NCI-H1092 (cell line): ENCODE measurements at places on chromosomes 6 and 20.

- no peak for DNase-seq
These were observed 5.1 kb upstream of the POPDC3 start for GRCh38 chr6:105184921-105185320.

DNA sequence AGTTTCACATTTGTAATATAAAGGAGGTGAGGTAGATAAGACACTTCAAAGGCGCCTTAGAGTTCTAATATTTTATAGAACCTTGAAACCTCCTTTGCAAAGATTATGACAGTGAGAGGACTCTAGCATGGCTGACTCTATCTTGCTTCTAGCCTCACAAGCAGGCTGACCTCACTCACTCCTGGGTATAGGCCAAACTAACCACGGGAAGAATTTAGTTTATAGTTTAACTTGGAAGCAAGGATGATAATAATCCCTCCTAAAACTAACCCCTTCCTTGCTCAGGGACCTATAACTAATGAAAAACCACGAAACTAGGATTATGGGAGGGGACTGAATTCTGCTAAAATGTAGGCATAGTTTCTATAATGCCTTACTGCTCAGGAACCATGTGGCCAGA, 84.3 kb downstream of the FILIP1 start:
- no peak for DNase-seq

- no peak for DNase-seq
These were observed 115.1 kb upstream of the SPTLC3 start for GRCh38 chr20:12893653-12894052.

DNA sequence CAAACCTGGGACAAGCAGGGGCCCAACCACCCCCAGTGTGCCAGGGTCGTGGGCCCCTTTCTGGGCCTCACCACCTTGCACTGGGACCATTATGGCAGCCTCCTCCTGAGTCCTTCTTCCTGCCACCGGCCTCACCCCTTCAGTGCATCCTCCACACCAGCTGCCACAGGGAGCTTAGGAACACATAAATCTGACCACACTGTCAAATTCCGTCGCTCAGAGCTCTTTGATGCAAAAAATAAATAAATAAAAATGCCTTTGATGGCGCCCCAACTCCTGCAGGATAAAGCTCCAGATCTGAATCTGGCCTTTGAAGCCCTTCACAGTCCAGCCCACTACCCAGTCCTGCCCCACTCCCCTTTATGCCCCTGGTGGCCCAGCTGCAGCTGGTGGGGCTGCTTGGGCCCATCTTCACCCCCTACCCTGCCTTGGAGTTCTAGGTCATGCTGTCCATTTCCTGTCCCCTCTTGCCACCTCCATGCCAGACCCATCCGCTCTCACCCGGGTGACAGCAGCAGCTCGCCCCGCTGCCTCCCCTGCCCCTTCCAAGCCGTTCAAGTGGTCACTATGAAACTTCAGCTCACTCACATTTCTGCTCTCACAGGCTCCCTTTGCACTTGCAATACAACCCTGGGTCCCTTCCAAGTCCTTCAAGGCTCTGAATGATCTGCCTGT, 16.0 kb downstream of the MYH7B start:
- DNase-seq = no peak

GRCh38 chr6:138945354-138945753, 42.7 kb downstream of the REPS1 start:
- DNase-seq = no peak

- no peak for DNase-seq
These were observed 426.9 kb upstream of the JARID2 start for GRCh38 chr6:14819001-14819400.

DNA sequence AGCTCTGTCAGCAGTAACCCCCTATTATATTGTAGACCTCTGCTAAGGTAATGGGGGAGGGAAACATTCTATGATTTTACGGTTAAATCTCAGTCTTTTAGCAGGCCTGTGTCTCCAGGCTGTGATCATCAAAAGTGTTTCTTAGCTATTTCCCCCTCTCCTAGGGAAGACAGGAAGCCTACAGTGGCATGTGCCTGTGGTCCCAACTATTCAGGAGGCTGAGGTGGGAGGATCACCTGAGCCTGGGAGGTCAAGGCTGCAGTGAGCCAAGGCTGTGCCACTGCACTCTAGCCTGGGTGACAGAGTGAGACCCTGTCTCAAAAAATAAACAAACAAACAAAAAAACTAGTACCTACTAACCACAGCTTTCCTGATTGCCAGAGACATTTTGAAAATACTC, 67.9 kb downstream of the DNAAF9 start:
- no peak for DNase-seq

DNA sequence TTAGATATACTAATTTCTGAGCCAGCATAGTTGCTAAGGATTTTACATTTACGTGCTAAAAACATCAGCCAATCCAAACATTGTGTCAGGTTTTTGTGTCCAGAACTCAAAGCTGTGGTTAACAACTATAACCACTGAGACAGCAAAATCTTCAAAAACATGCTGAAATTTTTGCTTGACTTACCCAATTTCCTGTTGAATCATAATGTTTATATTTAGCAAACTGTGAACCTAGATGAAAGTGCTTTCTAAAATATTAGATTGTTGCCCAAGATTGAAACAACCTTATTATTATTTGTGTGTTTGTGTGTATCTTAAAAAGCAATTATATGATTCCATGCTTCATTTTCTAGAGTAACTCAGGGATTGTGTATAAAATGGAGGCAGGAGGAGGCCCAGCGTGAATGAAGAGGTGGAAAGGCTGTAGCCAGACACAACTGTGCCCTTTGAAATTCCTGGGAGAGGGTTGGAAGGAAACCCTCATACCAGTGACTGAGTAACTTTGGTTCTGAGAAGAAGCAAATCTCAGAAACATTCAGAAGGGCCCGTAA, 48.0 kb downstream of the ARMC2 start:
- no peak for DNase-seq

- no peak for DNase-seq
These were observed 162.0 kb upstream of the SOX4 start for GRCh38 chr6:21431526-21431925.

DNA sequence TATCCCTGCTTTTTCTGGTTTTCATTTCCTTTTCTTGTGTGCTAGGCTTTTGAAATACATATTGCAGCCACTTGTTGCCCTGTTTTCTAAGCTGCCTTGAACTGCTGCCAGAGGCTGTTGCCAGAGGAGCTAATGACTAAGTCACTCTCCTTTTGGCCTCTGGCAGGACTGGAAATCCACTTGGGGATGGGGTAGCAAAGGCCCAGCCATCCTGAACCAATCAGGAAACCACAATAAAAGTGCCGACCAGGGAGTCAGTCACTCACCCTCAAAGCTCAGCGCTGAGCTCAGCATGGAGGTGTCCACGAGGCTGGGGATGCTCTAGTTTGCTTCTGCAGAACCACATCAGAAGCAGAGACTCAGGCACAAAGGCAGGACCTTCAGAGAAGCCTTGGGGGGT, 813.0 kb downstream of the DHX35 start:
- peak; percentile 37 for DNase-seq

DNA sequence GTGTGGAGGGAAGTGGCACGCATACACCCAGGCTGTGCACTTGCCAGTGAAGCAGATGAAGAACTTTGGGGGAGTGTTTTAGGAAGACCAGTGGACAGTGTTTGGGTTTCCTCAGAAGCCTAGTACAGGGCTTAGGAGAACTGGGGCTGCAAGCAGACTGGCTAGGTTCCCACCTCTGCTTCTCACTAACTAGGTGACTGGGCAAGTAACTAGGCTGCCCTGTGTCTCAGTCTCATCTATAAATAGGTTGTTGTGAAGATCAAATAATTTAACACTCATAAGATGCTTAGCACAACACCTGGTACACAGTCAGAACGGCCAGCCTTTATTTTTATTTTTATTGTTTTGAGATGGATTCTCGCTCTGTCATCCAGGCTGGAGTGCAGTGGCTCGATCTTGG, 312.1 kb downstream of the CDH26 start:
- no peak for DNase-seq

GRCh38 chr6:168612586-168612985, 171.6 kb downstream of the SMOC2 start:
- no peak for DNase-seq

GRCh38 chr6:6588064-6588923, at the start of gene LY86:
TSS of gene LY86 (plus strand) at chr6:6588720. CDS start at chr6:6588735, 15 bp downstream.
- DNase-seq = no peak

DNA sequence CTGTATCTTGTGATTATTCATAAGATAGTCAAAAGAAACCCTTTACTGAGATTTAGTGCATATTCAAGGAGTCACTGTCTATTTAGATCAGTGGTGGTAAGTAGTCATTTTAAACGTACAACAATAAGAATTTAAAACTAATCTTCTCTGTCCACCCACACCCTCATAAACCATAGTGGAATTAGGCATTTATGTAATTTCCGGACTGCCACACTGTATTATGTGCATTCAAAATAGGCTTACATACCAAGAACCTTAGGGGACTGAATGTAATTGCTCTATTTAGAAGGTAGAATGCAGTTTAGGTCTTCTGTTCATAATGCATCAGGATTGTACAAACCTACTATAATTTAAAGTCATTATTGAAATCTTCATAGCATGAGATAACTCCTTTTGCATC, 685.4 kb downstream of the TENT5A start:
- no peak for DNase-seq

GRCh38 chr6:79403086-79403485, 134.1 kb downstream of the LCA5 start:
- DNase-seq = no peak

GRCh38 chr6:45816674-45817297, 198.9 kb downstream of the CLIC5 start:
- DNase-seq = no peak

GRCh38 chr6:150269130-150269856, 99.5 kb upstream of the IYD start:
- no peak for DNase-seq

GRCh38 chr6:147507162-147508041, 1.1 kb upstream of the SAMD5 start:
- no peak for DNase-seq

DNA sequence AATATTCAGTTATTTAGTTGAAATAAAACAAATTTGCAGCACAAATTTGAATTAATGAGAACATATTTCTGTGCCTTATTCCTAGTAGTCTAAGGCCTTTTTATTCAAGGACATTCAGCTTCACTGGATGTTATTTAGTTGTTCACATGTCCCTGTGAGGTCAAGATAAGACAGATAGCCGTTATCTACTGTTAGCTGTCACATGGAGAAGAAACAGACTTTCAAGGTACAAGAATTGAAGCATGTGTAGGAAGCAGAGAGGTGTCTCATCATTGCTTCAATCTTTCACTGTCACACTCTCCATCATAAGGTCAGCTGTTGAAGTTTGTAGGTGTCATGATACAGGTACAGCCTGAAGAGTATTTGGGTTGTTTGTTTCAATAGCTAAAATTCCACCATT, 112.9 kb upstream of the JAG1 start:
- no peak for DNase-seq

- DNase-seq = no peak
These were observed 23.0 kb upstream of the RBPJL start for GRCh38 chr20:45283551-45284057.

- DNase-seq = no peak
These were observed 7.1 kb upstream of the DUSP22 start for GRCh38 chr6:285030-285771.

- no peak for DNase-seq
These were observed 3.4 kb downstream of the CLPSL1 start for GRCh38 chr6:35784200-35784599.

DNA sequence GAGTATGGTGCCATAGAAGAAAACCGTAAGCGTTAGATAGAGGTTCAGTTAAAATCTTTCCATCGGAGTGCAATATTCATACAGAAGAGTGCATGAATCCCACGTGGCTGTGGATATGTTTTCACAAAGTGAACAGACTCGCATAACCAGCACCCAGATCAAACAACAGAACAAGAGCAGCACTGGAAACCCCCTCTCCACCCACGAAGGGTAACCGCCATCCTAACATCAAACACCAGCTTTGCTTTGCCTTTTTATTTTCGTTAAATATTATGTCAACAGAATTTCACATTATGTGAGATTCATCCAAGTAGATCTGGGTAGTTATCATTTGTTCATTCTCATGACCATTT, 4.7 kb downstream of the GTSF1L start:
- no peak for DNase-seq

DNA sequence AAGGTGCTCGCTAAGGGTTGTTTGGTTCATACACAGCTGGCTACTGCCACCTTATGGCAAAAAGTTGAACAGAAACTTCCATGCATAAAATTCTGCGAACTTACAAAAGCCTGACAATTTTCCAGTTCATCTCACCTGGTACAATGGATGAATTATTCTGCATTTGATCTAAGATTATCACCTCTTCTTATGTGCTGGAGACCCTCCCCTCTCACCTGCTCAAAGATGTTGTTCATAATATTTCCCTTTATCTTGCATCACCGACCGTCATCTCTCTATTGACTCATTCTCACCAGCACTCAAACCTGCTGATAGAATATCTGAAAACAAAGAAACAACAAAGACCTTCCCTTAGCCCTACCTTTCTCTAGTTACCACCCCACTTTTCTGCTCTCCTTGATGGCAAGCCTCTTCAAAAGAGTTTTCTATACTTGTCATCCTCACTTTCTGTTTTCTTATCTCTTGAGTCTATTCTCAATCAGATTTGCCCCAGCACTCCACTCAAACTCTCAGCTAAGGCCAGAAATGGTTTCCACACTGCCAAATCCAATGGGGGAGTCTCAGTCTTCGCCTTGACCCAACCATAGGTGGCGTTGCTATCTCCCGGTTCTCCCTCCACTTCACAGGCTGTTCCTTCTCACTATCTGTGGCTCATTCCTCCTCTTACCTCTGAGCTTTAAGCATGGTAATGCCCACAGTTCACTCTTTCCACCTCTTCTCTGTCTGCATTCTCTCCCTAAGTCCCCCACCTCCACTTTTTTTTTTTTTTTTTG, 25.8 kb downstream of the SNRNP48 start:
- DNase-seq = no peak

DNA sequence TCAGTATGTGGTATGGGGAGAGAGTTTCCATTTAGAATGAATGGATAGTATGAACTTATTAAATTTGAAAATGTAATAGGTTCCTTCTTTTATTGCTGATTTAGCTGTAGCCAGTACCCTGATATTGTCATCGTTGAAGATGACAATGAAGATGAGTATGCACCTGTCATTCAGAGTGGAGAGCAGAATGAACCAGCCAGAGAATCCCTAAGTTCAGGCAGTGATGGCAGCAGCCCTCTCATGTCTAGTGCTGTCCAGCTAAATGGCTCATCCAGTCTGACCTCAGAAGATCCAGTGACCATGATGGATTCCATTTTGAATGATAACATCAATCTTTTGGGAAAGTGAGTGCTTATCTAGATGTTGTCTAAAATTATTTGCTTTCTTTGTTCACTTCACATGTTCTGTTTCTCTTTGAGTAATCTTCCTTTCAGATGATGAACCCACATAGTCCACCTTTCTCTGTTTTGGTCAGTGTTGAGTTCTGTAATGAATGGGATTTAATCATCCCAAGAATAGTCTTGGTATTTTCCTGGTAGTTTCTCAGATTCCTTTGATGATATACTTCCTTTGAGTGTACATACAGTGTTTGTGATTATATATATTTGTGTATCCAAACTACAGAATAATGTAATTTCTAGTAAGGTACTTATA, 23.3 kb downstream of the HSF2 start:
- no peak for DNase-seq

DNA sequence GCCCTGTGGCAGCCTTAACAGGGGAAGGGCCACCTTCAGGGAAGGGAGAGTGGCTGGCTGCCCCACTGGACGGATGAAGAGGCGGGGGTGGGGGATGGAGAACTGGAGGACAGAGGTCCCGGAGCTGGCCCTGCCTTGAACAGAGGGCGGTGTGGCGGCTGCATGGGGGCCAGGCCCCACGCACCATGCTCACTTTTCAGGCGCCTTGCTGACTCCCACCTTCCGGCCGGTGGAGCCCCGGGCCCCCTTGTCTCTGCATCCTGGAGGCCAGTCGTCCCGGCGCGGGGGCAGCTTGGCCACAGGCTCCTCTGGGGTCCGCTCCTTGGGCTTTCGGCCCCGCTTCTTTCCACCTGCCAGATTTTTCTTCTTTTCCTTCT, 3.5 kb upstream of the UCKL1 start:
- DNase-seq = no peak
